Lung (tissue), 17 donors: ENCODE measurements at places on chromosomes 11 and 22. TPM values are rescaled to one million over a fixed set of nuclear protein-coding genes. Genes with fewer than 3 reads are reported as not detected.

Gene SCUBE2
- total RNA-seq, result 3.7 TPM

Gene POLDIP3
- 41.1 TPM for total RNA-seq

Gene CRYBB2
- total RNA-seq, result not detected

Gene SMC1B
- total RNA-seq, result not detected

Gene RTCB
- 62.2 TPM for total RNA-seq

Gene VPREB1
- total RNA-seq, result not detected

Gene OSBP2
- total RNA-seq, result 12.3 TPM

Gene CDK2AP2
- total RNA-seq, result 21.7 TPM

Gene GVQW3
- total RNA-seq, result 2.4 TPM

Gene PYGM
- total RNA-seq, result 3.7 TPM

Gene YDJC
- total RNA-seq, result 11.0 TPM

Gene H19
- total RNA-seq, result 49.1 TPM

Gene LTO1
- 25.9 TPM for total RNA-seq

Gene APOC3
- 2.3 TPM for total RNA-seq

Gene ASCC2
- total RNA-seq, result 61.6 TPM

Gene KCNJ11
- total RNA-seq, result 2.3 TPM

Gene MFRP
- total RNA-seq, result not detected

Gene KDM4F
- not detected for total RNA-seq
